ENCODE measurements at places on chromosomes 6 and 20. TPM values are rescaled to one million over a fixed set of nuclear protein-coding genes. Genes with fewer than 3 reads are reported as not detected.
A peak's percentile ranks its signal among the peaks of the same experiment; 100 is the strongest.

PTPRK gene
- total RNA-seq, result 64.7 TPM

BHLHE23 gene
- not detected for total RNA-seq

SLC52A3 gene
- total RNA-seq, result 5.9 TPM

LGSN gene
- not detected for total RNA-seq

- DNase-seq, result no peak
Observed at GRCh38 chr6:131574133-131574532, 1.1 kb downstream of the ARG1 start.

DNA sequence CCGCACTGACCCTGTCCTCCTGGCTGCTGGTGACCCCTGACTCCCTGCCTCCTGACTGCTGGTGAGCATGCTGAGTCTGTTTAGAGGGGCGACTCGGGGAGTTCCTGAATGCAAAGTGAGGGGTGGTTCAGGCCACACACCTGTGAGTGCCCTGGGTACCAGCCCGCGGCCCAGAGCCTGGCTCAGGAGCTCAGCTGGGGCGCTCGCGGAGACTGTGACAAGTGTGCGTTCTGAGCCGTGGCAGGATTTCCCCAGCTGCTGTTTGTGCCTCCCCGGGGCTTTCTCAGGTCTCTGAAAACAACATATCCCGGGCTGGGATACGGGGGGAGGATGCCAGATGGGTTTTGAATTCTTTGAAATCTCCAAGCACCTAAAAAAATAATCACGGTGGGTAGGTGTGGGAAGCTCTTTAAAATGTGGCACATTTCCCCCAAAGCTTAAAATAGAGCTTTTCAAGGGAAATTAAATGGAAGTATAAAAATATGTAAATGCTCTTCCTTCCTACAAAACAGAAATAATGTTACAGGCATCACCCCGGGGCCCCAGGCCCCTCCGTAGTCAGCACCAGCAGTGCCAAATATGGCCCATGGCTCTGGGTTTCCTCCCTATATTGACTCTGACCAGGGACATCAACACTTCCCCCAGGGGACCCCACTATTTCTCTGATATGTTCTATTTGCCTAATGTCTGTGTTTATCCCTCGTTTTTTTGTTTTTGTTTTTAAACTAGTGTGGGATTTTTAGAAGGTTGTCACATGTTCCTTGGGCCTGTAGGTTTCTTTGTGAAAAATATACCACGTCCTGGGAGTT lies 49.9 kb upstream of the TAGAP start:
- no peak for DNase-seq

GRCh38 chr6:156557251-156557910 lies 219.8 kb upstream of the ARID1B start:
- peak; percentile 17 for DNase-seq

DNA sequence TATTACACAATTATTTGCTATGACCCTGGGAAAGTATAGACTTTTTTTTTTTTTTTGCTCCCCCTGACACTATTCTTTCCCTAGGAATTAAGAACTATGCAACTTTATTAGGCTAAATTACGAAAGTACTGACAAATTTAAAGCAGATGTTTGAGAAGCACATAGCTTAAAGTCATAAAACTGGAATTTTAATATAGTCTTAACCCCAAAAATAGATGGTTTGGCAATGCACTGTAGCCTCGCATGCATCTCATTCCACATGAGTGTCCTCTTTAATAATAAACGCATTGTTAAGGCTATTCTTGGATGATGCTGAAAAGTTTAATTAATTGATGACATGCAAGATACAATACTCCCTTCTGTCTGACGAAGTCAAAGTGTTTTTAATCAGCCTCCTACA lies 49.3 kb downstream of the TBC1D7 start:
- no peak for DNase-seq

DNA sequence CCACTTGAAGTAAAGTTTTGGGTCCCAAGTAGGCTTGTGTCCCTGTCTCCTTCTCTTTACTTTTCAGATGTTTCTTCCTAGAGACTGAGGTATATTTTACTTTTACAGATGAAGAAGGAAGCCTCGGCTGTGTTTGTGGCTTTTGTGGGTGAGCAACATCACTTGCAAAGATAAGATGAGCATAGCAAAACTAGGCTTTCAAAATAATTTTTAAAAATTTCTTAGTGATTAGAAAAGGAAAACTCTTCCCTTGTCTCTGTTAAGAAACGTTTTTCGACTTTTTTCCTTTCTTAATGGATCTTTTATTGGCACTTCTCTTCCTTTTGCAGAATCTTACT lies 7.6 kb downstream of the PTPN1 start:
- DNase-seq, result no peak

GRCh38 chr6:117549611-117550010 lies 52.7 kb downstream of the GOPC start:
- no peak for DNase-seq

DNA sequence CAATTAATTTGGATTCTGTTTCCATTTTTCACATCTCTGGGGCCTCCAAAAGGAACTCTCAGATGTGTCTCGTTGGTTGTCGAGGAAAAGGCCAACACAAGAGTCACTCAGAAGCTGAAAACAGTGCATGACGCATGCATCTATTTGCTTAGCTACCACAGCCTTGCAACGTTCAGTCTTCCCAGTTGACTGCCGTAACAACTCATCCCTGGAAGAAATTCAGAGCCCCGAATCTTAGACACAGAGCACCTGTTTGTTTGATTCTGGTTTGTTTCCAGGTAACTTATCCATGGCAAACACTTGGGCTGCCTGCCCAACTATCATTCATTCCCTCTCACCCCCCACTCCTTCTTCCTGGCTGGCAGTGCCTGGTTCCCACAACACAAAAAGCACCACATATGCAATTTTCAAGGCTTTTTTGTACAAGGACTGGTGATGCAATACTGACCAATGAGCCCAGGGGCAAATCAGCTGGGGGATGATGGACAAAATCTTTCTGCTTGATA lies 60.5 kb downstream of the ZMYND8 start:
- DNase-seq, result peak; percentile 16

DNA sequence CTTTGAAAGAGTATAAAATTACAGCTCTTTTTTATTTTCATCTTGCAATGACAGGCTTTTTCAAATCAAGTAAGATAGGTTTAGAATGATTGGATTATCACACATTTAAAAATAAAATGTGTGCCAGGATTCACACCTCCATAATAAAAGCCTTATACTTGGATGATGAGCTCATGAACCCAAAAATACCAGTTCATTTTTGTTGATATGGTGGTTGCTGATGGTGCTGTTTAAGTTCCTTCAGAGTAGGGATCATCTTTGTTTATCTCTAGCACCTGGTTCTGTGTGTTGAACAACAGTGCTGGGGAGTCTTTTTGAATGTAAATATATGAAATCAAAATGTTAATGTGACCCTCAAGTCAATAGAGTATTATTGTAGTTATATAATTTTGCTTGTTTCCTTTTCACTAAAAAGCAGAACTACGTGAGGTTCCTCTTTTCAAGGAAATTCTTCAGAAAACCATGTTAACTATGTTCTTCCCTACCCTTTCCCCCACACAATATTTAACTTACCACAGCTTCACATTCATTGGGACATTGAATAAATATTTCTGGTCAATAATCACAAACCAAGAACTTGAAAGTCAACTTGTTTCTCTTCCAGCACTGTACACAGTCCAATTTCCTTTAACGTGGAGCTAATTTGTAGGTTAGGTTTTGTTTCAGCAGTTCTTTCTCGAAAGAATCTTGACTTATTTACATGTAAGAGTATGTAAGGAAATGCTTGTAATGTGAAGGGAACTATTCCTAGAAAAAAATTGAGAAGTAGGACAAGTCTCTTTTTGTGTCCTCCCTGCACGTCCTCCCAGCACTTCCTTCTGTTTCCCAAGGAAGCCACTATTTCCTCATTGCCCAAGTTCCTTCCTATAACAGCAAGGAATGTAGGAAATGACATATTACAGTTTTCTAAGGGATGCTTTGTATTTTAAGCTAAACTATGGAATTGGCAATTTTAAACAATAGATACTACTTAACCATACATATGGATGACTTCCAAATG lies 945.9 kb upstream of the CITED2 start:
- DNase-seq, result no peak
